Calu3 (cell line): ENCODE measurements at places on chromosomes 13 and 19.
A peak's percentile ranks its signal among the peaks of the same experiment; 100 is the strongest.

- no peak overlapping the region for H3K4me3 ChIP-seq
- no peak for DNase-seq
- no peaks in the 10 kb centered on the region for H3K4me1 ChIP-seq
- no peaks in the 10 kb centered on the region for H3K27me3 ChIP-seq
- peaks cover 7% of the 10 kb centered on the region for H3K36me3 ChIP-seq
- H3K27ac ChIP-seq, result no peak overlapping the region
These were observed 26.8 kb downstream of the AP1M1 start for GRCh38 chr19:16224293-16225045.

GRCh38 chr13:79398915-79399314 is 7.1 kb downstream of the RBM26 start:
- H3K36me3 ChIP-seq, result peaks cover 6% of the 10 kb centered on the region
- no peak overlapping the region for H3K4me3 ChIP-seq
- no peak overlapping the region for H3K27ac ChIP-seq
- no peak for DNase-seq

GRCh38 chr19:19362075-19362474 is 41.4 kb downstream of the MAU2 start:
- no peak overlapping the region for H3K4me3 ChIP-seq
- no peak overlapping the region for H3K27ac ChIP-seq
- no peak for DNase-seq
- peaks cover 9% of the 10 kb centered on the region for H3K4me1 ChIP-seq
- H3K36me3 ChIP-seq, result peaks cover 8% of the 10 kb centered on the region

DNA sequence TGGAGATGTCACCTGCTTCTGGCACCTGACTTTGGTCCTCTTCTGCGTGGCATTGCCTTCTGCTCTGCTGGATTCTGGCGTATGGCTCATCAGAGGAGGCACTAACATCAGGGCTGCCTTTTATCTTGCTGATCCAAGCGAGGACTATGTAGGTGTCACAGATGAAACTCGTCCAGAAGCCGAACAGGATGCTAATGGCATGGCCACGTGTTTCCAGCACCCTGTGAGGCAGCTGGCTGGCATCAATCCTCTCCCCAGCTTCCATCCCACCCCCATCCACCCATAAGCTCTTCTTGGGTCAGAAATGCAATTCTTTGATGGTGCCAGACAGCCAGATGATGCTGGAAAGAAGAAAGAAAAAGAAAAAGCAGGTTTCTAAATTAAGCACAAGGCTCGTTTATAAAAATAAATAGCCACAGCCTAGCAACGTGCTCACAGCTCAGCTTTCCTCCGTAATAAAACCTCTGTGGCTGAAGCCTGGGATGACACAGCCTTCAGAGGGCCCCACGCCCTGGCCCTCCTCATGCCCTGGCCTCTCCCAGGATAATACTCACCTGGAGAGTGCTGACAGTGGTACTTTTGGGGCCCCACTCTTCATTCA is 212.9 kb upstream of the SERP2 start:
- H3K4me1 ChIP-seq, result no peaks in the 10 kb centered on the region
- no peaks in the 10 kb centered on the region for H3K36me3 ChIP-seq

GRCh38 chr19:50818859-50819472 is 4.6 kb downstream of the KLK1 start:
- no peaks in the 10 kb centered on the region for H3K36me3 ChIP-seq
- H3K27me3 ChIP-seq, result peaks cover 100% of the 10 kb centered on the region
- no peak for DNase-seq
- H3K4me3 ChIP-seq, result peak overlapping the region; percentile 39

GRCh38 chr19:51029718-51030117 is 3.3 kb upstream of the KLK11 start:
- DNase-seq, result no peak
- no peak overlapping the region for H3K27ac ChIP-seq
- peaks cover 13% of the 10 kb centered on the region for H3K36me3 ChIP-seq
- H3K27me3 ChIP-seq, result peaks cover 29% of the 10 kb centered on the region
- peaks cover 28% of the 10 kb centered on the region for H3K4me1 ChIP-seq

GRCh38 chr19:8577247-8577646 is at the start of gene MYO1F:
TSS of gene MYO1F (minus strand) at chr19:8577442. CDS start at chr19:8577309, 133 bp downstream.
- no peaks in the 10 kb centered on the region for H3K4me1 ChIP-seq
- peaks cover 63% of the 10 kb centered on the region for H3K27me3 ChIP-seq
- no peak within 1 kb of the TSS for H3K27ac ChIP-seq
- DNase-seq, result no peak
- no peak within 1 kb of the TSS for H3K4me3 ChIP-seq
- peaks cover 3% of the 10 kb centered on the region for H3K36me3 ChIP-seq

DNA sequence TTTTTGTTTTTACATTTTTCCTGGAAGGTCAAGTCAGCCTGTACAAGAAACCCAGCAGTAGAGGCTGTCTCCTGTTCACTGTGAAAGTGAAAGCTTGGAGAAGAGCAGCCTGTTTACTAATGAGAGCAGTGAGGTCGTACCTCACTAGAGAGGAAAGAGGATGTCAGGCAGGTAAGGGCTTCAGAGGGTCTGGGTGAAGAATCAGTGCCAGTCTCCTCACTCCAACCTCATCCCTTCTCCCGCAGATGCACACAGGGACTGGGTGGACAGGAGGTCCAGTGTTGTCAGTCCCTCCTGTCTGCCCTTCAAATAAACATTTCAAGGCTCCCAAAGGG is 462.5 kb downstream of the KLF5 start:
- no peaks in the 10 kb centered on the region for H3K4me1 ChIP-seq
- no peaks in the 10 kb centered on the region for H3K36me3 ChIP-seq
- H3K27me3 ChIP-seq, result no peaks in the 10 kb centered on the region
- DNase-seq, result no peak
- no peak overlapping the region for H3K4me3 ChIP-seq

- no peaks in the 10 kb centered on the region for H3K27me3 ChIP-seq
- H3K4me3 ChIP-seq, result peak overlapping the region; percentile 78
- H3K27ac ChIP-seq, result peak overlapping the region; percentile 93
- H3K4me1 ChIP-seq, result peaks cover 49% of the 10 kb centered on the region
- peaks cover 96% of the 10 kb centered on the region for H3K36me3 ChIP-seq
These were observed 2.0 kb downstream of the ITPKC start for GRCh38 chr19:40718774-40719391.

GRCh38 chr13:61148691-61149315 is 266.8 kb downstream of the PCDH20 start:
- H3K27me3 ChIP-seq, result no peaks in the 10 kb centered on the region
- no peaks in the 10 kb centered on the region for H3K36me3 ChIP-seq
- DNase-seq, result no peak
- H3K27ac ChIP-seq, result no peak overlapping the region

- peaks cover 21% of the 10 kb centered on the region for H3K4me1 ChIP-seq
- DNase-seq, result no peak
- no peaks in the 10 kb centered on the region for H3K27me3 ChIP-seq
- no peaks in the 10 kb centered on the region for H3K36me3 ChIP-seq
- no peak overlapping the region for H3K27ac ChIP-seq
These were observed 29.1 kb downstream of the EPS15L1 start for GRCh38 chr19:16442386-16443276.

DNA sequence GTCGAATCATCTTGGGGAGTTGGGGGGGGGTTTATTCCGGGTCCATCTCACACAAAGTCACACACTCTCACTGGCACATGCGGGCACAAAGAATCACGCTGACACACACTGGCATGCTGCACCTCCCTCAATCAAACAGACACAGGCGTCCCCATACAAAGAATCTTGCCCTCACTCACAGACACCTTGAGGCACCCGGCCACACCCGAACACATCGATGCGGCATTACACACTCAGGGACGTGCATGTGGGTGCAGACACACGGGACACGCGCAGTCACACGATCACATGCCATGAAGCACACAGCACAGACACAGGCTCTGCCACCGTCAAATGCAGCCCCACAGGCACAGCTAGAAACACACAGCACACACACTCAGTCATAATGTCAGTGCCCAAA is 7.8 kb downstream of the NFIX start:
- no peaks in the 10 kb centered on the region for H3K27me3 ChIP-seq
- no peak overlapping the region for H3K4me3 ChIP-seq
- H3K4me1 ChIP-seq, result no peaks in the 10 kb centered on the region
- no peaks in the 10 kb centered on the region for H3K36me3 ChIP-seq
- H3K27ac ChIP-seq, result no peak overlapping the region
- no peak for DNase-seq

DNA sequence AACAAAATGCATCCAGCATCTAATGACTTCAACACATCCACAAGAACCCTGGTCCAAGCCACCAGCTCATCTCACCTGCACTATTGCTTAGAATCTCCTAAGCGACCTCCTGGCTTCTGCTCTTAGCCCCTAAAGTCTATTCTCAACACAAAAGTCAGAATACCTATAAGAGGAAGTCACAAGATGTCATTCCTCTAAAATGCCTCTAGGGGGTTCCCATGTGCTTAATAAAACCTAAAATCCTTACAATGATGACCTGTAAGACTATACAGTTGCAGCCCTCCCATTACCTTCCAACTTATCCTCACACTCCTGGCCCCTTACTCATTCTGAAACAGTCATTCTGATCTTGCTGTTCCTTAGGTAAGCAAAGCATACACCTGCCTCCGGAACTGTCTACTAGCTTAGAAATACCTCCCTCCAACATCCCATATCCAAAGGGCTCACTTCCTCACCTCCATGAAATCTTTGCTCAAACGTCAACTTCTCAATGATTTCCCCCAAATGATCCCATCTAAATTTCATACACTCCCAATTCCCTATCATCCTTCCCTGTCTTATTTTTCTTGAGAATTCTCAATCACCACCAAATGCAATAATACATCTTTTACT is 10.0 kb downstream of the ATP7B start:
- no peak overlapping the region for H3K4me3 ChIP-seq
- H3K27me3 ChIP-seq, result peaks cover 36% of the 10 kb centered on the region
- no peak for DNase-seq
- H3K27ac ChIP-seq, result no peak overlapping the region

GRCh38 chr13:51303063-51303552 is 36.4 kb upstream of the SERPINE3 start:
- H3K4me3 ChIP-seq, result no peak overlapping the region
- H3K27me3 ChIP-seq, result peaks cover 16% of the 10 kb centered on the region
- DNase-seq, result no peak
- no peak overlapping the region for H3K27ac ChIP-seq
- no peaks in the 10 kb centered on the region for H3K36me3 ChIP-seq

DNA sequence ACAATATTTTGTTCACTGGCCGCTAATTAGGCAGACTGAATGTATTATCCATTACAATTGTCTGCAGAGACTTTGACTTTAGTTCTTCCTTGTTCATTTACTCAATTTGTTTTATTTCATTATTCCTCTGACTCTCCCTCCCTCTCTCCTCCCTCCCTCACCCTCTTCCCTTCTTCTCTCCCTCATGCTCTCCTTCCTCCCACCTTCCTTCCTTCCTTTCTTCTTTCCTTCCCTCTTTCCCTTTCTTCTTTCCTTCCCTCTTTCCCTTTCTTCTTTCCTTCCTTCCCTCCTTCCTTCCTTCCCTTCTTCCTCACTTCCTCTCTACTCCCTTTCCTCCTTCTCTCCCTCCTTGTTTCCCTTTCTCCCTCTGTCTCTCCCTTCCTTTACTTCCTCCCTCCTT is 1591.0 kb upstream of the SLC10A2 start:
- no peak for DNase-seq
- H3K4me1 ChIP-seq, result no peaks in the 10 kb centered on the region
- H3K27ac ChIP-seq, result no peak overlapping the region
- no peak overlapping the region for H3K4me3 ChIP-seq
